ENCODE measurements at places on chromosomes 7 and 10.

- DNase-seq, result no peak
Observed at GRCh38 chr7:151056666-151057505, 811 bp downstream of the CDK5 start.

DNA sequence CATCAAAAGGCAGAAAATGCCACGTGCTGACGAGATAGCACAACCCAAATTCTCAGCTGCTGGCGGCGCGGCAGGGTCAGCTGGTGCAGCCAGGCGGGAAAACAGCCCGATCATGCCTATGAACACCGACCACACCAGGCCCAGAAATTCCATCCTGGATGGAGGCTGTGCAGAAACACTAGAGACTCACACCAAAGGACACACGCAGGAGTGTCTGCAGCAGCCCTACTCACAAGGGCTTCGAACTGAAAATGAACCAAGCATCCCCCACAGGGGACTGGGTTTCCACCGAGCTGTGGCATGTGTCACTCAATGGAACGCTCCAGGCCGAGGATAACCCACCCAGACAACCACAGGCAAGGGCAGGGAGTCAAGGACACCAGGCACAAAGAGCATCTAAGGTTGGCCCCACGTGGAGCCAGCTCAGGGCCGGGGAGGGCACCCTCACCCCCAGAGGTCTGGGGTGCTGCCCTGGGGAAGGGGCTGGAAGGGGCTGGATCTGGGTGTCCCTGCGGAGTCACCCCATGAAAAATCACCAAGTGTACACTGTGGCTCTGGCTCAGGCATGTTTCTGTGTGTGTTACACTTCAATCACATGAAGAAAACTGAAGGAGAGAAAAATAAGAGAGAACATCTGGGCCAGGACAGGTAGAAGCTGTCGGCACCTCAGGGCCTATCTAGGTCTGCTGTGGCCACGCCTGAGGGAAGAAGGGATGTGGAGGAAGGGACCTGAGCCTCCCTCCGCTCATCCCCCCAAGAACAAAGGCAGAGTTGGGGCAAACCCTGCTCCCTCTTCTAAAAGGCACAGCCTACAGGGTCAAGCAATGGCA lies 33.0 kb downstream of the RASGEF1A start:
- DNase-seq, result no peak

- no peak for DNase-seq
Observed at GRCh38 chr10:89279421-89279869, 22.4 kb upstream of the IFIT2 start.

- DNase-seq, result no peak
Observed at GRCh38 chr10:23172429-23173213, 19.5 kb upstream of the PTF1A start.

- DNase-seq, result no peak
Observed at GRCh38 chr7:137953665-137954470, 48.0 kb downstream of the CREB3L2 start.

GRCh38 chr7:88200789-88201188 lies 19.0 kb downstream of the SRI start:
- no peak for DNase-seq

GRCh38 chr10:12051241-12051640 lies 8.6 kb upstream of the UPF2 start:
- DNase-seq, result no peak

DNA sequence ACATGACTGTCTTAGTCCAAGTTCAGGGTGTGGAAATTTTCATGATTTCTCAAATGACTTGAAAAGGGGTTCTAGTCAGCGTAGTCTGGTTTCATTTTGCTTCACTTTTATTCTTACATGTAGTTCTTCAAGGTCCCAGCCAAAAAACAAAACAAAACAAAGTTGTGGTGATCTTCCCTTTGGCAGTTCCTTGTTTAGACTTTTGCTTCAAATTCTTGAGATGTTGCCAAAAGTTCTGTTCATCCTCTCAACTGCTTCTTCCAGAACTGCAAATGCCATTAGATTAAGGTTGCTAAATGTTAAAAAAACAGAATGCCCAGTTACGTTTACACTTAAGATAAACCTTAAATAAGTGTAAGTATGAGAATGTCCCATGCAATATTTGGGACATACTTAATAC lies 370.8 kb upstream of the LRRTM3 start:
- no peak for DNase-seq

DNA sequence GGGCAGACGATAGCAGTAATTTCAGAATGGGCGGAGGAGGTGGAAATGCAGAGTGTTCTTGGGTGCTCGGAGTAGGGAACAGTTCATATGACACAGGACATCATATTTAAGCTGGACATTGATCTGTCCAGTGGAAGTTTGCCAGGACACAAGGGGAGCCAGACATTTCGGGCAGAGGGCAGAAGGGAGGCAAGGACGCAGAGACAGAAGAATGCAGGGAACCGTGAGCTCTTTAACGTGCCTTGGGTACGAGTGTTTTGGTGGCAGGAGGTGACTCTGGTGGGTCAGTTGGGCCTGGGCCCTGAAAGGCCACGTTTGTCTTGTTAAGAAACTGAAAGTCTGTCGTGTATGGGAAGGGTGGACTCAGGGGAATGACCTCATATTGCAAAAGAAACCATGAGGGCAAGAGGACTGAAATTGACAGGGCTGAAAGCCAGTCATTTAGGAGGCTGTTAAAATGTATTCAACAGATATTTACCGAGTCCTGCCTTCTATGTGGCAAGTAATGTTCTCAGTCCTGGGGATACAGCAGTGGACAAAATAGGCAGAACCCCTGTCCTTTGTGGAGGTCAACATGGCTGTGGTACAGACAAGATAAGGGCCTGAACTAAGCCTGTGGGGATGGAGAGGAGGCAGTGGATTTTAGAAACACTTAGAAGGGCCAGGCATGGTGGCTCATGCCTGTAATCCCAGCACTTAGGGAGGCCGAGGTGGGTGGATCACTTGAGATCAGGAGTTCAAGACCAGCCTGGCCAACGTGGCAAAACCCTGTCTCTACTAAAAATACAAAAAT lies 2.2 kb downstream of the OPTN start:
- no peak for DNase-seq

- DNase-seq, result no peak
Observed at GRCh38 chr7:148379677-148380076, 210.9 kb upstream of the C7orf33 start.

- no peak for DNase-seq
Observed at GRCh38 chr7:142685877-142686508, 63.3 kb upstream of the PRSS1 start.

DNA sequence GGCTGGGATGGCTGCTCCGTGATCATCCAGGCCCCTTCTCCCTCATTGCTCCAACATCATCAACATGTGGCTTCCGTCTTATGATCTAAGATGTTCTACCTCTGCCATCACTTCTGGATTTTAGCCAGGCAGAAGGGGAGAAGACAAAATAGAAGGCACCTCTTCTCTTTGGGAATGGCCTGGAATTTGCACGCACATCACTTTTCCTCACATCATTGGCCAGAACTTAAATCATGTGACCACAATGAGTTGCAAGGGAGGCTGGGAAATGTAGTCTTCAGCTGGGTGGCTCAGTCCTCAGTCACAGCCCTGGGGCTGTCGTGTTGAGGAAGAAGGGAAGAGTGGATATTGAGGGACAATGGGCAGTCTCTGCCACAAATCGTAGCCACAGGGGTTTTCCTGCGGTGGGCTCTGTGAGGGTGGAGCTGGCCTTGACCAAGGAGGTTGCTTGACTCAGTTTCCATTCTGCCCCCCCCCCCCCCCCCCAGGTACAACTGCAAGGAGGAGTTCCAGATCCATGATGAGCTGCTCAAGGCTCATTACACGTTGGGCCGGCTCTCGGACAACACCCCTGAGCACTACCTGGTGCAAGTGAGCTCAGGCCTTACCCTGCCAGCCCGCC lies 50.3 kb downstream of the PALD1 start:
- DNase-seq, result no peak

DNA sequence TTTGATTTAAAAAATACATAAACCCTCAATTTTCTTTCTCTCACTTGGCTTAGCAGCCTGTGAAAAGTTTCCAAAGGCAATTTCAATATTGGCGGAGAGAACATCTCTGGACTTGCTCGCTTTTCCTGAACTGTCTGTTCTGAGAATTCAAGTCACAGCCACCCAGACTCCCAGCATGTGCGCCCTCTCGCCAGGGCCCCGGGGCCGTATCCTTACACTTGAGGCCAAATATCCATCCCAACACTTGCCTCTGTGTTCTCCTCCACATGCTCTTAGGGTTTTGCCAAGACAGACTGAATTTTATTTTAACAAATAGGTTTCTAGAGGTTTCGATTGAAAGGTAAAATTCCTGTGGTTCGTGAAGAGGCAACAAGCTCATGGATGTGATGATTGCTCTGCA lies 111.5 kb upstream of the GPR26 start:
- DNase-seq, result no peak

- no peak for DNase-seq
Observed at GRCh38 chr7:80603940-80604339, 34.5 kb upstream of the CD36 start.

- no peak for DNase-seq
Observed at GRCh38 chr7:107501593-107501992, 31.7 kb downstream of the GPR22 start.

DNA sequence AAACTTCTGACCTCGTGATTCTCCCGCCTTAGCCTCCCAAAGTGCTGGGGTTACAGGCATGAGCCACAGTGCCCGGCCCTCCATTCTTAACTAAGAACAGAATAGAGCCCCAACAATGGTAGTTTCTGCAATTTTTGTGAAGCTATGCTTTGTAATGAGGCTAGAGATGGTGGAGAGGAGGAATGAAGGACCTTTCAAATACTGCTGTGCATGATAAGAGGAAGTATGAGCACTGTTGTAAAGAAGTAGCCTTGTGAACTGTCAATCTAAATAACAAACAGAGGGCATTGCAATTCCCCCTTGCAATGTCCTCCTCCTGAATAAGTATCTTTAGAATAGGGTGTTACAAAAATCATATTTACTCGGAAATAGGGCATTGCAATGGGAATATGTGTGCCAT lies 70.2 kb downstream of the EVX1 start:
- no peak for DNase-seq

DNA sequence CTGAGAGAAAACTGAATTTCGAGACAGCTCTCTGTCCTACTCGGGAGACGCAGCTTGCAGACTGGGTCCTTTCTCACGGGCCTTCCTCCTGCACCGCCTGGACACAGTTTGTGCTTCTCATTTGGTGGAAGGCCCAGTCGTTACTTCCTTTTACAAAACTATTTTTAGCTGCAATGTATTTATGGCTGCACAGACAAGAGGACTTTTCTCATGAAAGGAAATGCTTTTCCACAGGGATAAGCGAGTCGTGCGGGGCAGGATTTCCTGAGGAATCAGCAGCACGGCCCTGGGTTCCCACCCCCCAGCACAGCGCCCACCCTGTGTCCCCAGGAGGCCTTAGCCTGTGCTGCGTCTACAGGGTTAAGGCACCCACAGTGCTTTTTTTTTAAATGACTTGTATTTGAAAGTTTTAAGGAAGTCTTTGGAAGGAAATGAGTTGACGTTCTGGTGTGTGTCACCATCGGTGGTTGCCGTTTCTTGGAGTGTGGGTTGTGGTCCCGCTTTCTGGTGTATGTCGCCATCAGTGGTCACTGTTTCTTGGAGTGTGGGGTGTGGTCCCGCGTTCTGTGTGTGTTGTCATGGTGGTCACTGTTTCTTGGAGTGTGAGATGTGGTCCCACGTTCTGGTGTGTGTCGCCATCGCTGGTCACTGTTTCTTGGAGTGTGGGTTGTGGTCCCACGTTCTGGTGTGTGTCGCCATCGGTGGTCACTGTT lies 50.9 kb downstream of the INPP5A start:
- DNase-seq, result no peak

GRCh38 chr7:984361-985126 lies 1.6 kb downstream of the CYP2W1 start:
- DNase-seq, result no peak

DNA sequence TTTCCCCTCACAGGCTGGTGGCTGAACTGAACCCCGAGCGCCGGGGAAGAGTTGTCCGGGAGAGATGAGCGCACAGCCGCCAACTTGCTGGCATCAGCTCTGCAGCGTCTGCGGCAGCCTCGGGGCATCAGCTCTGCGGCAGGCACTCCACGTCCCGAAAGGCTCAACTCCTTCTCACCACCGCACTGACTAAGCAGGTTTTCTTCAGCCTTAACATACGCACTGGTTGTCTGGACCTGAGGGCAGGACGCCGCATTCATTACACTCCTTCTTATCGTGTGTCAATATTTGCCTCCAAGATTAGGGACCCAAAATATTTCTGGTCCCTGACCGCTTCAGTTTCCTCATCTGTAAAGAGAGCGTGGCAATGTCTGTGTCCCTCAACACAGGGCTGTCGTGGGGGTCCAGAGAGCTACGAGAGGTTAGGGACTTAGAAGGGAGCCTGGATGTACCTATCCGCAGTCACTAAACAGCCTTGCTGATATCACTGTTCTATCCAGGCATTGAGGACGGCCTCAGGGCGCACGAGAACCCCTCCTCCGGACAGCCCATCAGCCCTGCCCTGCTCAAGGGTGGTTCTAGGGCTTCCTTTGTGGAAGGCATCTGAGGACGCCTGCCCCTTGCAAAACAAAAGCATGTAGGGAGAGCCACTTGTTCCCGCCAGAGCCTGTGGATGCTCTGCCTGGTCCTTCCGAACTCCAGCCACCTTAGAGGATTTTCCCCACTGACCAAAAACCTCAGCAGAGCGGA lies 42.8 kb upstream of the FIGNL1 start:
- DNase-seq, result no peak

DNA sequence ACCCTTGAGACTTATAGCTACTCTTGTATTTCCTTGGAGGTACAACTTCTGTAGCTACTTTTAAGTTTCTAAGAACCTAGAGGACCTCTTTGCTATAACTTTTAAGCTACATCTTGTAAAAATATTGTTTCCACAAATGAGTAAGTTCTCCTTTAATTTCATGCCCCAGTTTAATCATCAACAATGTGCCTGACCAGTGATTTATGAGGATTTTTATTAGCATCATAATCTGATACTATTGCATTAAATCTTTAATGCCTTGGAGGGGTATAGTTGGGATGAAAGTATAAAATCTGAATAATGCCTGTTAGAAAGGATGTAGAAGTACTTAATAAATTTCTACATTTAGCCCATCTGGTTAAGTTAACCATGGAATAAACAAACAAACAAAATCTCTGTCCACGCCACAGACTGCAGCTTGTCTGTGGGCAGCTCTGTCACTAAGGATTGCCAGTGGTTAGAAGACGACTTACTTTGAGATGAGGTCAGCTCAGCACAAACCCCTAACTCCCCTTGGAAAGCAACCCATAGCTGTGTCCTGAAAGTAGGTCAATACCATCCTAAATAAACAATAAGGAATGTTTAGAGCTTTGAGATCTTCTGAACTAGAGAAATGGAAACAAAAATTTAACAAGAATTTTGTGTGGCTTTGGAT lies 18.3 kb downstream of the UBE2D1 start:
- no peak for DNase-seq

- DNase-seq, result no peak
Observed at GRCh38 chr7:75985009-75985517, 9.3 kb downstream of the TMEM120A start.
